Urinary bladder (tissue), 4 donors: ENCODE measurements at places on chromosomes 11 and 22. TPM values are rescaled to one million over a fixed set of nuclear protein-coding genes. Genes with fewer than 3 reads are reported as not detected.

PHETA2 gene
- 26.0 TPM for total RNA-seq

KREMEN1 gene
- total RNA-seq: 10.1 TPM

GSTT2B gene
- total RNA-seq: 2.1 TPM

OR6T1 gene
- total RNA-seq: not detected

CDC42BPG gene
- 4.3 TPM for total RNA-seq

OR52N4 gene
- not detected for total RNA-seq

DUSP18 gene
- total RNA-seq: 8.6 TPM

TMEM45B gene
- total RNA-seq: 18.2 TPM

MUC5AC gene
- total RNA-seq: not detected

MRGPRX3 gene
- total RNA-seq: not detected

EFEMP2 gene
- 43.3 TPM for total RNA-seq

CRYBB3 gene
- total RNA-seq: not detected
